ENCODE measurements at places on chromosomes 2 and 18.

DNA sequence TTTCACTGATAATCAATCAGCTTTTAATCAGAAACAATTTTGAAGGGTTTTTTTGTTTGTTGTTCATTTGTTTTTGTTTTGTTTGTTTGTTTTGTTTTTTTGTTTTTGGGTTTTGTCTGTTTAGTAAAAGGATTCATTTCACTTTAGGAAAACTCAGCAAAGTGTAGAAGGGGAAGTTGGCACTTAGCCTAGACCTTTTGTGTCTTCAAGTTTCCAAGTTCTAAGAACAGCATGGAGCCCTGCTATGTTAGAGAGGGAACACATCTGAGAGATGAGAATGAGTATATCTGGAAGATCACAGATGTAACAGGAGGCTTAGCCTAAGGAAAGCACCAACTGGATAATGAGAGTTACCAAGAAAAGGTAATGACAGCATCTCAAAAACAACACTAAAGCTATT, 501.5 kb downstream of the ERBB4 start:
- DNase-seq, result no peak

GRCh38 chr2:143730953-143731260, 601.7 kb downstream of the ARHGAP15 start:
- no peak for DNase-seq

DNA sequence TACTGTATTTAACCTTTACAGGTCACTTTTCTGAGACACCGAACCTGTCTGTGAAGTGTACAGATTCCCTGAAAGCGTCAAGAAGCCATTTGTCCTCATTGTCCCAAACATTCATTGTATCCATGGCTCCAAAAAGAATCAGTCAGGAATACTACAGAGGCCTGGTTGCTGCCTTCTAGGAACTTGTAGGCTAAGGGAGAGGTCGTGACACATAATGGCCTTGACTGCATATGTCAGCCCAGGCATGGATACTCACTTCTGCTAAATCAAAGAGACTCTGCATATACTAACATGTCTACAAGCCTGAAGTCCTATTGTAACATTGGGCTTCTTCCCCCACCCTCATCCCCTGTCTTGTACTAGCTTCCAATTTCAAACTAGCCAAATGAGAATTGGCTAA, 40.2 kb downstream of the ONECUT2 start:
- DNase-seq, result no peak

DNA sequence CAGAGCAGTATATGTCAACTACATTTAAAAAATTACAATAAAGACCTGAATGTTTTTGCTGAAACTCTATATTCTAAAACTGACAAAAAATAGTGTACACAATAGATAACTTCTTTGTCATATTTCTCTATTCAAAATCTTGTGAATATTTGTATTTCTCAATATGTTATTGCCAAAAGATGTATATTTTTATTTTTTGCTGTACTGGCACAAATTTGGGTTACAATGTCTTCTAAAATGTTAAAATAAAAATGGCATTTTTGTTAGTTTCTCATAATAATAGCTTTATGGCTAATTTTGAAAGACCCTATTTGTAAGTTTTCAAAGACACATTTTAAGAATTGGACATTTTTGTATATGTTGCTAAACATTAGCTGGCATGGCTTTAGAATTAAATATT, 630 bp upstream of the ARHGEF33 start:
- no peak for DNase-seq
